ENCODE measurements at places on chromosomes 7 and 10.

GRCh38 chr10:30282221-30282620 lies 66.9 kb downstream of the MTPAP start:
- DNase-seq, result no peak

DNA sequence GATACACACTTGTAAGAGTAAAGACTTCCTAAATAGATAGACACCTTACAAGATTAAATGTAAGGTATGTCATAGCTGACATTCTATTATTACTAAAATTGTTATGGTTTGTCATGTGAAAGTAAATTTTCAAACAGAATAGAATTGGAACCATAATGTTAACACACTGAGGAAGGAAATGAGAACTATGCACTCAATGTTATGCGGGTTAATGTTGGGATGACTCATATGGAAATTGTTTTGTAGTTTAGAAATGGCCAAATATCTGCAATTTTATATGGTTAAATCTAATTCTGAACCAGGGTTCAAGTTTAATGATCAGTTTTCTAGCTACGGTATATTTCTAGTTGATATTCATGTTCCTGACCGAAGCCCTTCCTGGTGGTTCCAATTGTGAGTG lies 214.2 kb upstream of the ADO start:
- DNase-seq, result no peak

- no peak for DNase-seq
Measured at GRCh38 chr10:43317422-43317821, 50.6 kb upstream of the RASGEF1A start.

DNA sequence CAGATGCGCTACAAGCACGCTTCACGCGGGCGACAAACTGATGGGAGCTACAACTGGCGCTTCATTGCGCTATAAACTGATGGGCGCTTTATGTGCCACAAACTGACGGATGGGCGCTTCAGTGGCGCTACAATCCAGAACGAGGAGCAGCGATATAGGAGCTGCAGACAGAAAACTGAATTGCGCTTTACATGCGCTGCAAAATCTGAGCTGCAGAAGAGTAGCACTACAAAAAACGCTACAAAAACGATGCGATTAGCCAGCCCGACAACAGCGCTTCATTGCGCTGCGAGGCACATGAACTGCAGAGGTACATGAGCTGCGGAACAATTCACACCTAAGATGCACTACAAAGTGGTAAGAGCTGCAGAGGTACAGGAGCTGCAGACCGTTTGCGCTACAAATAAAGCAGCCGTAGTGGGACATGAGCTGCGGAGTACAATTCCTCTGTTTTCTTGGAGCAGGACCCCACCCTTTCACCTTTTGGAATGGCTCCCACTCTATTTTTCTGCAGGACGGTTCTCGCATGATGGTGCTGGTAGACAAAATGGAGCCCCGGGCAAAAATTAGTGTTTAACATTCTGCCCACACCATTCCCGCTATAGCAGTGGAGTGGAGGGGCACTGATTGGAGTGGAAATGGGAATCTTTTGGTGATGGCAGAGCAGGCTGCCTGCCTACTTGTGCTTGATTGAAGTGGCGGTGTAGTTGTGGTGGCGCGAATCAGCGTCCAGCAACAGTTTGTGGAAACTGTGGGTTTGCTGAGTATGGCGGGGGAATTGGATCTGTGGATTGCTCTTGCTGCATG lies 1.2 kb upstream of the SGCE start:
- peak; percentile 60 for DNase-seq

- no peak for DNase-seq
Measured at GRCh38 chr10:84262190-84262956, 17.5 kb downstream of the RGR start.

GRCh38 chr7:38163671-38164070 lies 14.4 kb upstream of the STARD3NL start:
- DNase-seq, result no peak

DNA sequence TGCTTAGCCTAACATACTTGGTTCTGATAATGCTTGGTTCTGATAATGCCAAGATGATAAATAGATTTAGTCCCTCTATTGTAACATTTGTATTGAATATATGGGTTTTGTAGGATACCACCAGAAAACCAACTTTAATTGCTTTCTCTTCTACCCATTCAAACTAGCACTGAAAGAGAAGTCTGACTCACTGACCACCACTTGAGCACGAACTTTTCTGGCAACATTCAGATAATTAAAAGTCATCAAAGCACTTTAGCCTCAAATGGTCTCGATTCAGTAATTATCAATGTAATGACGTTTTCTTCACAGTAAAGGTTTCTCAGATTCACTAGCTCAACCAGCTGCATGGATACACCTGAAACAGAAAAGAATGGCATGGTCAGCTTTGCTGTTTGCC lies 63.0 kb downstream of the HDAC9 start:
- no peak for DNase-seq

GRCh38 chr7:114956702-114957101 lies 34.8 kb downstream of the MDFIC start:
- DNase-seq, result no peak

DNA sequence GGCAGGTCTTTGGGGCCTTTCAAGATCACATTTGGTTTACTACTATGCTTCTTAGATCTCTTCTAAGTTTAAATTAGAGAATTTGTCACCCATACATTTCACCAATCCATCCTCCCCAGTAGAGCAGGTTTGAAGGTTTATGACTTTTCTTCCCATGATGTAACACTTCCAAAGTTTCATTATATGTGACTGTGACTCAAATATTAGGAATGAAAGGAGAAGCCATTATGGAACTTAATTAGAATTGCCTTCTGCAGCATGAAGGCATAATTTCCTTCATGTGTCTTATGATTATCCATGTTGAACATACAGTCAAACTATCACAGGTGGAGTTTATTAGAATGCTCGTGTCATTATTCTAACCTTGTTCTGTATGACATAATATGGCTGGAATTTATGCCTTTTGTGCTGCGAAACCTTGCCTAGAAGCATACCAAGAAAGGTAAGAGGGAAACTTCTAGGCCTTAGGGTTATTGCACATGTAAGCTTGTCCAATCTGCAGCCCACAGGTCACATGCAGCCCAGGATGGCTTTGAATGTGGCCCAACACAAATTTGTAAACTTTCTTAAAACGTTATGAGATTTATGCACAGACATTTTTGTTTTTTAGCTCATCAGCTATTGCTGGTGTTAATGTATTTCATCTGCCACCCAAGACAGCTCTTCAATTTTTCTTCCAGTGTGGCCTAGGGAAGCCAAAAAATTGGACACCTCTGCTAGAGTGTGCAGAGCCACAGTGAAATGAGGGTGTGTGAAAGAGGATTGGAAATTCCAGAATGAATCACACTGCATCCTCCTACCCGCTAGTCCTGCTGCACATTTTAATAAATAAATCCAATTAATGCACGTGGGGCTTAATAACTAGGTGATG lies 133.6 kb downstream of the TMEM26 start:
- DNase-seq, result no peak

DNA sequence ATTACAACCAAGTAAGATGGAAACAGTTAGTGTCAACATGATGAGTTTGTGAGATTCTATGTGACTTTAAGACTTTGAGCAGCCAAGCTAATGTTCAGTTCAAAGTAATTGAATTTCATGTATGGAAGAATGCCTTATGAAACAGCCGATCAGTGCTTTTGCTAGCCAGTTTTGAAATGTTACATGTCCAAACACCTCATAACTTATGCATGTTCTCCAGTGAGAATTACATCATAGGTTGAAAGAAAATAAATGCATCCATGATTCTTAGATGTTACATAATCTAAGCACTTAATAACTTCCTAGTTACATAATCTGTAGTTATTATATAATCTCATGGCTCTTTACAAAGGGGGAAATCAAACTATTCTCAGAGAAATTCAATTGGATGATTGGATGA lies 211.3 kb downstream of the BICC1 start:
- DNase-seq, result no peak

DNA sequence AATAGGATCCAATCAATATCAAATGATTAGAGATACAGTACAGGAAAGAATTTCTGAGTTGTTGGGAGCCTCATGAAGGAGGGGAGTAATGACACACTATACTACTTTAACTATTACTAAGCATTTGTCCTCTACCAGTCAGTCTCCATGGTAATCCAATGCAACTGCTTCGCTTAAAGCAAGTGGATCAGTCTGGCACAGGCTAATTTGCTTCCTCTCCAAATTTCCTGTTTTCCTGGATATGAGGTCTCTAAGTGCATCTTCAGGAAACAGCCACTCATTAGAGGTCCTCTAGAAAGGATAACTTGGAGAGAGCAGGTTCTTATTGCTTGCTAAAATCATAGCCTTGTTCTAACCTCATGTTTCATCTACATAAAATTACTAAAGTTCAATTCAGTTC lies 8.4 kb upstream of the SEPTIN7 start:
- no peak for DNase-seq

GRCh38 chr10:59709395-59710125 lies at the start of gene SLC16A9:
Gene SLC16A9, minus strand, starts transcription at chr10:59709850. Its CDS starts 25,559 bp downstream, at chr10:59684291.
- DNase-seq, result peak; percentile 58

DNA sequence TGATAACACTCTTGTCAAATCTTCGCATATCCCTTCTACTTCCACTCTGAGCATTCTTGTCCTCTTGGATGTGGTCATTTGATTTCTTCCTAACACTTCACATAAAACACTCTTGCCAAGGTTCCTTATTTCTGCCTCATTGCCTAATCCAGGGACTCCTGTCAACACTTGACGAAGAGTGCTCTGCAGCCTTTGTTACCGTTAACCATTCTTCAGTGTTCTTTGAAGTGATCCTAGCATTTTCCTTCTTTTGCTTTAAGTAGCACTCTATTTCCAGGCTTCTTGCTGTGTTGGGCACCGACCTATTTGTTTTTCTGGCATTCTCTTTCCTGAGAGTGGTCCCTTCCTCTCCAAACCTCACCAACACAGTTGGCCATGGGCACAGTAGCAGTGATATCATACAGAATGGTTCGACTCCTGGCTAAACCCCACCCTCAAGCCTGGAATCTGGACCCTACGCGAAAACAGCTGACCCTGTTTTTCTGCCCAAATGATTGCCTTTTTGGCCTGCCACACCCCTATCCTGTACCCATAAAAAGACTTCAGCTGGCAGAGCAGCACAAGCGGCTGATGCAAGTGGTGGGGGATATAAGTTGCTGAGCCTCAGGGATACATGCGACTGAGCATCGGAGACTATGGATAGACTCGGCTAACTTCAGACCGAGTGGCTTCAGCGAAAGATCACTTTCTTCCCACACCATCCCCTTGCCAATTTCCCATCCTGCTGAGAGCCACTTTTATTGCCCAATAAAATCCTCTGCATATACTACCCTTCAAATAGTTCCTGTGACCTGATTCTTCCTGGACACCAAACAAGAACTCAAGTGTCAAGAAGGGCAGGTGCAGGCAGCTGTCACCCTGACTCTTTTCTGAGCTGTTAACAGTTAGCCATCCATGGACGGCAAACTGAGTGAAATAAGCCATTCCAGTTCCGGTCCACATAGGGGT lies 820.6 kb downstream of the CCSER2 start:
- DNase-seq, result no peak

DNA sequence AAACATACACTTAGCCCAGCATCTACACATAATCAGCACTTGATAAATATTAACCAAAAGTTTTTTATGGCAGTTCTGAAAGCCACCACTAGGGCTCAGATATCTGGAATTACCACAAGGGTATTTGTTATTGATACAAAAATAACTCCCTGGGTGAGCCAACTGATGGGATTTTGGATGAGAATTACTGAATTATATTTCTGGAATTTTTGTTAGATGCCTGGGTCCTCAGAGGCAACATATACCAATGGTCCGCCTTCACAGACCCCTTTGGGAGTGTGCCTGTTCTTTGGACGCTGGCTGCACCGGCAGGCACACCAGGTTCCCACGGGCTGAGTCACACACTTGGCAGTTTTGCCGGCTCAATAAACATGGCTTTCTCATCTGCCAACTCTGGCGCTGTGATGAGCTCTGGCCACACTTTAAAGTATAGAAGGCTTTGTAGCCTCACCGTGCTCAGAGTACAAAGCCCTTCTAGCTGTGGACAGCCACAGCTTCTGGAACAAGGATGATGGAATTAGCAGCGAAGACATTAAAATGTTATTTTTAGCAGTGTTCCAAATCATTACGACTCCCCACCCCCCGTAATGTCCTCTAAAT lies 24.5 kb upstream of the EEPD1 start:
- peak; percentile 31 for DNase-seq

DNA sequence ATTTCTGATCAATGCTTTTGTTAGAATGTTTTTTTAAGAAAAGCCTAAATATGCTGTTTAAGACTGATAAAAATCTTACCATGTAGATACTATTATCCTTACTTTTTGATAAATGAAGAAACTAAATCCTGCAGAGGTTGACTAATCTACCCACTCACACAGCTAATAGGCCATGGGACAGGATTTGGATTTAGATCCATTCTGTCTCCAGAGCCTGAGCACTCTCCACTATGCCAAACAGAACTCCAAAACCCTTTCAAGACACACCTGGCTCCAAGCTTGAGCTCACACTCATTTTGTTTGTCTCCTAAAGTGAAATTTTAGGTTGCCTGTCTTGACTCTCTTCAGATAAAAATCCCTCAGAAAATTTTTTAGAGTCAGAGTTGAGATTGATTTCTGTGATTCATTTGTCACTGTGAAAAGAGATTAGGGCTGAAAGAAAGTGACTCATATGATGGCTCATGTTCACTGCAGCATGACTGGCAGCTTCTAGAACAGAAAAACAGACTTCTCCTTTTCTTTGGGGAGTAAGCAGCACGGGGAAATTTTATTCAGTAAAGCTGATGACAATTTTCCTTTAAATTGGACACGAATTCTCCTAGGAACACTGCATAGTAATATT lies 132.3 kb upstream of the POT1 start:
- peak; percentile 63 for DNase-seq

GRCh38 chr10:34655286-34656170 lies 159.6 kb downstream of the PARD3 start:
- DNase-seq, result peak; percentile 24

GRCh38 chr10:93379731-93380575 lies 102.2 kb downstream of the MYOF start:
- no peak for DNase-seq

DNA sequence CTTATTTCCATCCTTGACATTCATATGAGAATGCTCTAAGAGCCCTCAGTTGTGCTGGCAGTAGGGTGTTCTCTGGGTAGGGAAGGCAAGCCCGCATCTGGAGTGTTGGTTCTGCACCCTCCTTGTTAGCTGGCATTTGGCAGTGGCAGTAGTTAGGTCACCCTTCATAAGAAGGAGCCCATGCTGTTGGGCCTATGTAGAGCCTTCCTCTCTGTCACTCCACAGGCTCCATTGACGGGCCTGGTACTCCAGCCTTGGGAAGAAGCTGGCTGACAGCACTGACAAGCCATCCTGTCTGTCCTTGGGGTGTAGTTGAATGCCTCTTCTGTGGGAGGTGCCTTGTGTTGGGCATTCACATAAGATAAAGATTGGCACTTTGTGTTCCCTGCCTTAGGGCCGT lies 89.7 kb downstream of the BMPR1A start:
- no peak for DNase-seq

DNA sequence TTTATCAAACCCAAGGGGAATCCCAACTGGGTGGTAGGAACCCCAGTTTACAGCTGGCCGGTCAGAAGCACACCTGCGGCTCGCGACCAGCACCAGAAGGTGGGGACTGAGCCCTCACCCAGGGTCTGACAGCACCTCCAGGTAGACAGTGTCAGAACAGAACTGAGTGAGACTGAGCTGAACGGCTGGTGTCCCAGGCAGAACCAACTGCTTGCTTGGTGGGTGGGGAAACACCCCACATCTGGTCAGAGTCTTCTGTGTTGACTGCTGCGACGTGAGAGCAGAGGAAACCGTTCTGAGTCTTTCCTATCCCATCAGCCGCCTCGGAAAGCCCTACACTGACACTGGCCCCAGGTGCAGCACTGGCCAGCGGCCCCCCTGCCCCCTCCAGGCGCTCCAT lies 160.7 kb downstream of the MAD1L1 start:
- no peak for DNase-seq
